ENCODE measurements at places on chromosomes 6 and 20.

DNA sequence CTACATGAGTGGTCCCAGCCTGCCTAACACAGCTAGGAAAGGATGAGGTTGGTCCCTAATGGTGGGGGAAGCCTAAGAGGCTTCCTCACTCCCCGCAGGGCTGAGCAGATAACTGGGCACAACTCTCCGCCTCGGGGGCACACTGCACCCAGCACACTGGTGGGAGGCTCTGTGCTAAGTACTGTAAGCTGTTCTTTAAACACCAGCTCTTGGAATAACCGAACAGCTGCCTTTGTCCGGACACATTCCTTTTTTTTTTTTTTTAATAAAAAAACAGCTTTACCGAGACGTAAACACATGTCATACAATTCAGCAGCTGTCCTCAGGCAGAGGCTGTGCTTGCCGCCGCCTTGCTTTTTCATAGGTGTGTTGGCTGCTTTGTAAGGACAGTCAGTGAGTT, 6.9 kb downstream of the PSMG4 start:
- no peak for DNase-seq

DNA sequence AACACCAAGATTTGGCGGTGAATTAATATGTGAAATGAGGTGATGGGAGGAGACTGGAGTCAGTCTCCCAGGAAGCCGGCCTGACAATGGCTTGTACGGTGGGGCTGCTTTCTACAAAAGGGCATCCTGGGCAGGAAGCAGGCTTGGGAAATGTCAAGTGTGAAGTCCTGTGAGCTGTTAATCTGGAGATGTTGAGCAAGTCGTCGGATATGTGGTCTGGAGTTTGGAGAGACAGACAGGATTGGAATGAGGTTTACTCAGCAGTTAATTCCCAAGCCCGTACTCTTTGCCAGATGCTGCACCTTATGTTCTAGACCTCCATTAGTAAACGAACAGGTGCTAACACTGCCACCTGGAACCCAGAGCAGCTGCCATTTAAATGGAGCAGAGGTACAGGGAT, 107.7 kb upstream of the FOXC1 start:
- DNase-seq = no peak

DNA sequence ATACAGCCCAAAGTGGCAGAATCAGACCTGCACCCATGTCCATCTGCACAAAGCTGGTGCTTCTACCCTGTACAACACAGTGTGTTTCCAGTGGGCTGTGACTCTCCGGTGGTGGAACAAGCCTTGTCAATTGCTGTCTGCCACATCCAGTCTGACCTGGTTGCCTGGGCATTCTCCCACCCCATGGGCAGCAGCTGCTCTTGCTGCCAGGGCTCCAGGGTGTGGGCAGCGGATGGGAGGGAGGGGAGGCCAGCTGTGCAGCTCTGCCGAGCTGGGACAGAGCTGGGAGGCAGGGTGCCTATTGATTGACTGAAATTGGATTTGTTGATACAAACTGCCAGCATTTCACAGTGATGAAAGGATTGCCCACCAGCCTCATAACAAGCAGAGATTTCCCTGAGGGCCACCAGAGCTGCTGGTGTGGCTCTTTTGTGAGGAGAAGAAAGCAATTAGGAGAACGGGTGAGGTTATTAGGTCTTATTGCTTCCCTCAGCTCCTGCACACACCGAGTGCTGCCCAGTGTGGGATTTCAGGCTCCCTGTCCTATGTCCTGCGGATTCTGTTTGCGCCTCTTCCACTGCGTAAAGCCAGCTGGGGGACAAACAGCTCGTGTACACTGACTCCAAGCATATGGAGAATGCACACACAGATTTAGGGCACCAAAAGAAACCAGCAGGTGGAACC, 150.8 kb downstream of the NRN1 start:
- DNase-seq = no peak

DNA sequence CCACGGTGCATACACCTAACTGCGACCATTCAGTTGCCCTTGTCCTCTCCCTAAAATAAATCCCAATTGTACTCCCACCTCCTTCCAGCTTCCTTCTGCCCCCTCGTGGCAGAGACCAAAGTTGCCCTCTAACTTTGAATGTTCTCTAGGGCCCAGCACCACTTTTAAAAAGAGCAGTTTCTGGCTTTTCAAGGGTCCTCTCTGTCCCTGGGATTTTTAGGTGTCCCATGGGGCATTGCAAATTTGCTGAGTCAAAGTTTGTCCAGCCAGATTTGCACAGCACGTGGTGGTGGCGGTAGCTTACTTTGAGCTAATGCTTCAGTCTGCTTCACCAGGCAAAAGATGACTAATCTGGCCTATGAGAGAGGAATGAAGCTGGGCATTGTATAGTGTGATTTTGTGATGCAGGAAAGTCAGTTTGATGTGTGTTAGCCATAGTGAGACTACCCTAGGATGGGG, 100.2 kb downstream of the PERP start:
- DNase-seq = peak; percentile 29

DNA sequence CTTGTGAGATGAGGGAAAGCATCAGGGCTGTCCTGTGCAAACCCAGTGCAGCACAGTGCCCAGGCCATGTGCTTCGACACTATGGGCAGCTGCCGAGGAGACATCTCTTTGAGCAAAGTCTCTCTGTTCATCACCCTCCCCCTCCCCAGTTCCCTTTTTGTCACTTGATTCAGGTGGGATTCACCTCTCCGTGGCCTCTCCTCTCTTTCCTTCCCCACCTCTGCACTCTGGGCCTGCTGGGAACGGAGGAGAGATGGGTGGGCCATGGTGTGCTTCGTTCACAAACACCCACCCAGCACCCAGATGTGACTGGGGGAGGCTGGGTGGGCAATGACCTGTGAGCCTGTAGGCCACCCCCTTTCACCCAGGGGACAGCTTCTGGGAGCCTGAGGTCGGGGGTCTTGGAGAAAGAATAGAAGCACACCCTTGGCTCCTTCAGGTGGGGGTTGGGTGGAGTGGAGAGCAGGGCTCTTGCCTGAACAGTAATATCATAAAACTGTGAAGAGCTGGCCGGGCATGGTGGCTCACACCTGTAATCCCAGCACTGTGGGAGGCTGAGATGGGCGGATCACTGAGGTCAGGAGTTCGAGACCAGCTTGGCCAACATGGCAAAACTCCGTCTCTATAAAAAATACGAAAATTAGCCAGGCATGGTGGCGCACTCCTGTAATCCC, 33.5 kb upstream of the DLGAP4 start:
- no peak for DNase-seq

DNA sequence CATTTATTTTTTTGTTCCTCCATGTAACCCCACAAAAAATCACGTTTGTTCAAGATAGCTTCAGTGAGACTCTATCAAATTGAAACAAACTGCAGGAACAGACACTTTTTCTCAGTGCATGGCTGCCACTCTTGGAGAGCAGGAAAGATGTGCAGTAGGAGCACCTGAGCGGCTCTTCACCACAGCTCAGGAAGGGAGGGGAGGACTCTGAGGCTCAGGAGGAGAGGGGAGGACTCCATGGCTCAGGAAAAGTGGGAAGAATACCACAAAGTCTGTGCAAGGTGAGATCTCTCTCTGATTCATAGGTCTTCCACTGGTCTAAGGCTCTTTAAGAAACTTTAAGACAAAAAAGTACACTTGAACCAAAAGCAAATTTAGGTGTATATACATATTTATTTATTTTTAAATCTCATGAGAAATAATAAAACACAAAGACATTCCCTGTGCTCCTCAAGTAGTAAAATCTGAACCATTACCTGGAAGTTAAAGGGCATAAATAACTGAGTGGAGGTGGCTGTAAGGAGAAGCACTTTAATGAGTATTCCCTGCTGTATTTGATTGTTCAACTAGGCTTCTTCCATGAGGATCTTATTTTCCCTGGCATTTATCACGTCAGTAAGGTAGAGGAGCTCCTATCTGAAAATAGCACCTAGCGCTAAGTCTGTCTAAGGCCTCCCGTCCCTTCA, 69.2 kb upstream of the CCN6 start:
- no peak for DNase-seq

DNA sequence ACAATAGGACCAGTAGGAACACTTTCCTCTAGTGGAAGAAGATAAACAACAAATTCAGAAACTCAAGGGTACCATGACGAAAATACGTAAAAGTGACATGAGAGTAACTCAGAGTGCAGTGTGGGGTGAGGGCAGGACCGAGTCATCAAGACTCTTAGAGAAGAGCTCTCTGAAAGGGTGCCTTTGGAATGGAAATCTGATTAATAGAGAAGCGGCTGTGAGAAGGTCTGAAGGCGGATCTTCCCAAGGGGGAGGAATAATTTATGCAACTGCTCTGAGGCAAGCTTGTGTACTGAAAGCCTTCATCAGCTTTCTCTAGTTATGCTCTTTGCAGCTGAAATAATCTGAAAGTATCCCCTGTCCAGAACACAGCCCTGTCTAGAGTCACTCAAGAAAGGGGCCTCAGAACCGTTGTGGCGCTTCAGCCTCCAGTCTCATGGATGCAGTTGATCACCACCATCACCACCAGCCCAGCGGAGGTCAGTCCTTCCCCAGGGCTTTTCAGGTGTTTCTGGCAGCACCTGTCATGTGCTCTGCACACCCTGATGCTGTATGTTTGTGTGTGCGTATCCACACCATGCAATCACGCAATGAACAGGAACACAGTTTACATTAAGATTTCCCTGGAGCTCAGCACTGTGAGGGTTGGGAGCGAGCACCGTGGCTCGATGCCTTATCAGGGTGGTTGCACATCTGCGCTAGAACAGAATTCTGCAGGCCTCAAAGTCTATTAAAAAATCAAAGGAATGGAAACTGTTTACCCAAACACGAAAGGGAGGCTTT, 396.5 kb downstream of the SMOC2 start:
- no peak for DNase-seq

GRCh38 chr6:101458336-101458735, 64.8 kb downstream of the GRIK2 start:
- DNase-seq = no peak

- DNase-seq = no peak
Measured at GRCh38 chr6:133969921-133970295, 16.9 kb downstream of the TBPL1 start.

DNA sequence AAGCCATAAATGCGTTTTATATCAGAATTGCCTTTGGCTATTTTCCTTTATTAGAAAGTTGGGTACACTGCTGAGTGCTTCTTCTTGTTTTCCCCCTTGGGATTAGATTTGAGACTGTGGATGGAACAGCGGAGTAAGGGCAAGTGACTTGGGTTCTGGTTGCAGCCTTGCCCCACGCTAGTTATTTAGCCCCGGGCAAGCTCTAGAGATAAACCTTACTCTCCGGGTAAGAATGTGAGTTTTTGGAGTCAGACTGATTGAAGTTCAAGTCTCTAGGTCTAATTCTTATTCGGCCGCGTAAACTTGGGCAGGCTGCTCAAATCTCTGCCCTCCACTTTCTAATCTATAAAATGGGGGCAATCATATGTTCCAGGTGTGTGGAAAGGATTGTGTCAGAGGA, 8.9 kb downstream of the TSHZ2 start:
- DNase-seq = no peak

DNA sequence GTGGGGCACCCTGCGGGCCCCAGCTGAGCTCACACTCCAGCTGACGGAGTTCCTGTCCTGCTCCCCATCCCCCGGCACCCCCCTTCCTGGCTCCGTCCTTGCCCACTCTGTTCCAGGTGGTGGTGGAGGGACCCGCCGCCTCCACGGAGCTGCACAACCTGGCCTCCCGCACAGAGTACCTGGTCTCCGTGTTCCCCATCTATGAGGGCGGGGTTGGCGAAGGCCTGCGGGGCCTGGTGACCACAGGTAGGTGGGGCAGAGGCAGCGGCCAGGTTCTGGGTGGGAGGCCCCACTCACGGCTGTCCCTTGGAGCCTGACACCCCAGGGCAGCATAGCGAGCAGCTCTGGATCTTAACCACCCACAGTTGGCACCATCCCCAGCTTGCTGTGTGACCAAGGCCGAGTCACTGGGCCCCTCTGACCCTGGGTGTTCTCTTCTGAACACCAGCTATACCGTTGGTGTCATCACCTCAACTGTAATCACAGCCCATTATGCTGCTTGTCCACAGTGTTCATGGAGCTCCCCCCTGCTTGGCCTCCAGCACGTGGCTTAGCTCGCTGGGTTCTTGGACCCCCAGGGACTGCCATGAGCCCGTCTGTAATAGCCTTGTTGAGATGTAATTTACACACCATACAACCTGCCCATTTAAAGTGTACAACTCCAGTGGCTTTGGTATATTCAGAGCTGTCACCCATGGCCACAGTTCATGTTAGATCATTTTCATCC, 17.4 kb downstream of the COL20A1 start:
- DNase-seq = no peak

- no peak for DNase-seq
Measured at GRCh38 chr20:57544838-57545564, 15.9 kb upstream of the PCK1 start.

- DNase-seq = no peak
Measured at GRCh38 chr20:53657279-53657678, 63.6 kb upstream of the ZNF217 start.

DNA sequence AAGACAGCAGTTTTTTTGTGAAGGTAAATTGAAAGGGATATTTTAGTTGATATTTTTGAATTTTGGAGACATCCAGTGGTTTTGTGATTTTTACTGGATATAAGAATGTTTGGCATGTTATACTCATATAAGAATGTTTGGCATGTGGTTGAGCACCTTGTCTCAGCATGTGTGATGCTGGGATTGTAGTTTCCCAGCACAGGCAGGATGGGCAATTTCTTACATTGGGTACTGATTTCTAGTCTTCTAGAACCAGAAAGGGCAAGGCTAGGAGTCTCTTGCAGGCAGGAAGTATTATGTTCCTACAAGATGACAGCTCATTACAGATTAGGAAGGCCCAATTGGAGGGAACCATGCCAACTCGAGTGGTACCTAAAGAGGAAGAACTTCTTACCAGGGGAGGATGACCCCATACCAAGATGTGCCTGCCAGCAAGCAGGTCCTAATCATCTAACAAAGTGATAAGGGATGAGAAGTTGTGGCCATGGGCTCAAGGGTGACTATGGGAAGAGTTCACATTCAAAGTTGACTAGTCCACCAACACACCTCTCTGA, 377.8 kb downstream of the UTRN start:
- no peak for DNase-seq

DNA sequence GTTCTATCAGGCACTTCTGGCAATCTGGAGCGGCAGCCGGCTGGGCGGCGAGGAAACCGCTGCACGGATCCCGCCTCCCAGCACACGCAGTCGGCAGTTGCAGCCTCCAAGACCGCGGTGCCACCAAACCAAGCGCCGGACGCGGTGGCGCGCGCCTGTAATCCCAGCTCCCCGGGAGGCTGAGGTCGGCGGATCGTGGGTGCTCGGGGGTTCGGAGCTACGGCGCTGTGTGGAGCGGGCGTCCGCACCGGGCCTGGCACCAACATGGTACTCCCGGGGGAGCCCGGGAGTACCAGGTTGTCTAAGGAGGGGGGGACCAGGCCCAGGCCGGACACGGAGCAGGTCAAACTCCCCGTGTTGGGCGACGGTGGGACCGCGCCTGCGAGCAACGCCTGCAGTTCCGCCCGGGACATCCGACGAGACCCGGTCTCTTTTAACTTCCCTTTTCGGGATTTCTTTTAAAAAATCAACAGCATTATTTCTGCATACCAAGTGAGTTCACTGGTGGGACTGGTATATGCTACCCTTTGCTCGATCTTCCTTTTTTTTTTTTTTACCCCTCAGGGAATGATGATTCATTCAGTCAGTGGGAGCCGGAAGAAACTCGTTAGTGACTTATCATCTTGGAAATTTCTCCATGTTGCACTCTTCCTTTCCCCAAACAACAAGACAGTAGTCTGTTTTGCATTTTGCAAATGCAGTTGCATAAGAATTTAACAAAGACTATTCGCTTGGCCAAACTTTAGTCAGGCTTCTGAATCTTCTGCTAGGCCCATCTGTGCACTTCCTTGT, 27.6 kb downstream of the ZNF311 start:
- DNase-seq = peak; percentile 25

- DNase-seq = no peak
Measured at GRCh38 chr6:158021814-158022748, 40.4 kb downstream of the SYNJ2 start.

Measured in activated CD4-positive, alpha-beta T cell treated with anti-CD3 and anti-CD28 coated beads, Interleukin-2, amount 50 U/mL, for 48 hours (primary cell).